ENCODE measurements at places on chromosomes 4 and X.

GRCh38 chrX:47621851-47622250, 2.2 kb upstream of the SYN1 start:
- DNase-seq, result no peak

DNA sequence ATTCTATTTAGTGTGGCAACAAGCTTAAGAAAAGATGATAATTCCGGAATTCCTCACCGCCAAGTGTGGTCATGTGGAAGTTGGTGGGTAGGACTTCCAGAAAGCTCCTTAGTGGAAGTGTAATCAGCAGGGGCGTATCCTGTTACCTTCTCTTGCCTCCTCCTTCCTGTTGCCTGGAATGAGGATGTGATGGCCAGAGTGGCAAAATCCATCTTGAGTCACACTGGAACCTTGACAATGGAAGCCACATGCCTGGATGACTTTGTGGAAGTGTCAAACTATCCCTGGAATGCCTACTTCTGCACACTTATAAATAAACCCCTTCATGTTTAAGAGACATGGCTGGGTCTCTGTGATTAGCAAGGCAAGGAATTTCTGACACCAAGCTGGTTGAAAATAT, 191.0 kb downstream of the PRDM5 start:
- no peak for DNase-seq

DNA sequence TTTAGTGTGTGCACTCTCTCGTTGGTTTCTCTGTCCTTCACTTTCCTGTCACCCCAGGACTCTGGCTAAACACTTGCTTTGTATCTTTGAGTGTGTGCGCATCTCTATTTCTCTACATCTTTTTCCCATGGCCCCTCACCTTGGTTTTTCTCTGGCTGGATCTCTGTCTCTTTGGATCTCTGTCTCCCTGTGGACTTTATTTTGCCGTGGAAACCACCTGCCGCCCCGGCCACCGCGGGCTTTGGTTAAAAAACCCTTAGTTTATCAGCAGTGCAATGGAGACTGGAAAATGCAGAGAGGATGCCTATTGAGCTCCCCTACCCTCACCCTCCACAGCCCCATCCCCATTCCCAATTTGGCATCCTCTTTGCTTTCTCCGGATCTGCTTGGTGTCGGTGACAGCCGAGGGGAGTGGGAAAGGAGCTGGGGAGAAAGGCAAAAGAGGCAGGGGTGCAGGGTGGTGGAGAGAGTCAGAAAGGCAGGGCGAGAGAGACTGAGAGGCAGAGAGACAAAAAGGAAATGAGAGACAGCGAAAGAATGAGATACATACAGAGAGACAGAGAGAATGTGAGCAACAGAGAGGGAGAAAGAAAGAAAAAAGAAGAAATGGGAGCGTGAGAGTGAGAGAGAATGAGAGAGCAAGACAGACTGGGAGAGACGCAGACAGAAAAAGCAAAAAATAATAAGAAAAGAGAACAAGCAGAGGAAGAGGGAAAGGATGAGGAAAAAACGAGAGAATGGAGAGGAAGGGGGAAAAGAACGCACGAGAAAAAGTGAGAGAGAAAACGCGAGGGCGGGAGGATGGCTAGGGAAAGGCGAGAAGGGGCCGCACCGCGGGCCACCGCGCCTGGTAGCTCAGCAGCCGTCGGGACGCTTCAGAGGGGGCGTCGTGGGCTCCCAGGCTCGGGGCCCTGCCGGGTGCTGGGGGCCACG, 688 bp downstream of the GPR101 start:
- DNase-seq, result no peak

GRCh38 chrX:110021258-110022022, 18.5 kb downstream of the TMEM164 start:
- DNase-seq, result no peak

DNA sequence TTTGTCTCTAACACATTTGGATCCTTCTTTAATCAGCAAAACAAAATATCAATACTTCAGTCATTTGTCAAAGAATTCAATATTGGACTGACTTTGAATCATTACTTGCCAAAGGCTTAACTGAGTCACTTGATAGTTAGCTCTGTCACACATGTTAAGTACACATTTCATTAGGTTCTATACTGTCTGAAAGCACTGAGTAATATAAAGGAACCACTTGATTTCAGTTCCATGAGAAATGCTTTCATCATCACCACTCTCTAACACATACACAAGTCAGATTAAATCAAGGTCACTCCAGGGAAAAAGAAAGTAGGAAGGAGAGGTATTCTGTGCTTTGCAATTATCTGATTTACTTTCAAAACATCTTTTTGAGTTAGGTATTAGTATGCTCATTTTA, 1233.1 kb downstream of the C4orf33 start:
- no peak for DNase-seq

Measured in anterior cingulate cortex (tissue), 58 donors.